ENCODE measurements at places on chromosomes 3 and 15.
A peak's percentile ranks its signal among the peaks of the same experiment; 100 is the strongest.

GRCh38 chr15:83320844-83321243, 36.4 kb upstream of the BNC1 start:
- no peak for DNase-seq

DNA sequence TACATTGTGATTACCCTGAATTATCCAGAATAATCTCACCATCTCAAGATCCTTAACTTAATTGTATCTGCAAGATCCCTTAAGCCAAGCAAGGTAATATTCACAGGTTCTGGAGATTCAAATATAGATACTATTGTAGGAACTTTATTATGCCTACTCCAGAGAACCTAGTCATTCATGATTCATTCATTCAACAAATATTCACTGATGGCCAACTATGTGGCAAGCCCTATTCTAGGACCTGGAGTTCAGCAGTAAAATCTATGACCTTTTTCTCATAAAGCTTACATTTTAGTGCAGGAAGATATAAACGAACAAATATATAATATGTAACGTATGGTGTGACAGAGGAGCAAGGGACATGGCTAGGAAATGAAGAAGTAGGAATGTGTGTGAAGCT, 49.6 kb downstream of the ISL2 start:
- DNase-seq = no peak

DNA sequence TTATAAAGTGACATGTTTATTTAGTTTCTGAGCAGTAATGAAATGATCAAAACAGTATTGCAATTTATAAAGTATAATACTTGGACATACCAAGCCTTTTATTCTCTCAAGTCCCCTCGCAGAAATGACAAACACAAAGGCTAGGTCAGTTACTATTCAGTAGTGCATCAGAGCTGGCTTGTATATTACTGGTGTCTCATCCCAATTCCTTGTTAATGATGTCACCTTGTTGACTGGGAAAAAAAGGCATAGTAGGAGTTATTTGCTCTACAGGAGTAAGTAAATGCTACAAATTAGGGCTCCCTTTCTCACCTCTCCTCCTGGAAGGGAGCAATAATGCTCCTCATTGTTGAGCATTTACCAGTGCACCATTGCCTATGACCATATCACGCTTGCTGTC, 317.6 kb downstream of the CHL1 start:
- DNase-seq = no peak

GRCh38 chr3:124032881-124033359, 41.0 kb upstream of the ROPN1 start:
- peak; percentile 81 for DNase-seq

GRCh38 chr3:68878322-68878721, 54.0 kb downstream of the TAFA4 start:
- no peak for DNase-seq

GRCh38 chr3:111173906-111174305, 102.3 kb downstream of the NECTIN3 start:
- no peak for DNase-seq

GRCh38 chr3:122100591-122101463, 45.7 kb downstream of the CD86 start:
- DNase-seq = peak; percentile 30

GRCh38 chr15:56248311-56248992, 4.8 kb upstream of the RFX7 start:
- DNase-seq = no peak

GRCh38 chr3:171901615-171902312, 58.6 kb downstream of the TMEM212 start:
- no peak for DNase-seq

- DNase-seq = no peak
Observed at GRCh38 chr3:177538750-177539730, 341.8 kb upstream of the TBL1XR1 start.

- DNase-seq = no peak
Observed at GRCh38 chr3:120536642-120537041, 59.5 kb upstream of the NDUFB4 start.

GRCh38 chr15:100536733-100537132, 8.0 kb upstream of the CERS3 start:
- no peak for DNase-seq

GRCh38 chr3:126676919-126677705, 22.2 kb upstream of the TXNRD3 start:
- no peak for DNase-seq

- no peak for DNase-seq
Observed at GRCh38 chr3:128068156-128068620, 16.0 kb downstream of the SEC61A1 start.

GRCh38 chr3:16508591-16508995, 4.9 kb downstream of the RFTN1 start:
- DNase-seq = no peak

GRCh38 chr3:169836078-169836941, 23.6 kb upstream of the LRRC34 start:
- no peak for DNase-seq

GRCh38 chr3:161576714-161577510, 80.3 kb downstream of the OTOL1 start:
- DNase-seq = no peak

DNA sequence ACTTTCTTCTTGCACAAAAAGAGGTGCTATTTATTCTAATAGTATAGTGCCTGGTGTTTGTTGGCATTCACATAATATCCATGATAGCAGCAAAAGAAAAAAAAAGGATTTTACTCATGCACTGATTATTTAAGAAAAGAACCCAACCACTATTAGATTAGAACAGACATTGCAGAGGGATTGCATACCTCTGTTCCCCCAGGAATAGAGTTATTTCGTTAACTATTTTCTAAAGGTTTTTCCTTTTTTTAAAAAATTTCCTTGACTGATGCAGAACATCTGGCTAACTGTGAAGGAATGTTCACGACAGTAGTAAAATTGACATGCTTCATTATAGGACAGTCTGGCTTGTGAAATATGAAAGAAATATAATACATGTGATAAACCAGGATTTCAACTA, 136.6 kb upstream of the PTX3 start:
- no peak for DNase-seq

DNA sequence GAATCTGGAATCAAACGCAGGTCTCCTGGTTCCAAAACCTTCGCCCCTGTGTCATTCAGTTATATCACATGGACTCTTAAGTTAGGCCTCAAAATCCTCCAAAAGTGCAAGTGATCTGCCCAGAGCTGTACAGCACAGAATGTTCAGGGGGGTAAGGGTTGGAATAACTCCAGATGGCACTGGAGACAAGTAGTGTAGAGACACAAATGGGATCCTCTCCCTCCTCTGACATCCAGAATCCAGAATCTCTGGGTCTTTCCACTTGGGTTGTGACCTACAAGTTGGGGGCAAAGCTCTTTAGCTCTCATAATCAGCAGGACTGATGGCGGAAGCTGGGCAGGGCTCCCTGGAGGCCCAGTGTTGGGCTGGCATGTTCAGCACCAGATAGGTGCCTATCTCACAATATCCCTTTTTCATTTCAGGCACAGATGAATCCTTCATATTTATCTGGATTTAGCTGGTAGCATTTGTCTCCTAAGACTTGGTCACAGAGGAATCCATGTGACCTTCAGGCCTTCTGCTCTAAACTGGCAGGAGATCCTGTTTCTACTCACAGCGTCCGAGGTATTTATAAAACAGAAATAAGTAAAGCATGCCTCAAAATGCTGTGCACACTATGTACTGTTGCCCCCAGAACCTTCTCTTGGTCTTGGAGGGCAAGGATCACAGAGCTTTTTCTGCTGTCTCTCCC, 15.4 kb downstream of the ABHD2 start:
- no peak for DNase-seq

DNA sequence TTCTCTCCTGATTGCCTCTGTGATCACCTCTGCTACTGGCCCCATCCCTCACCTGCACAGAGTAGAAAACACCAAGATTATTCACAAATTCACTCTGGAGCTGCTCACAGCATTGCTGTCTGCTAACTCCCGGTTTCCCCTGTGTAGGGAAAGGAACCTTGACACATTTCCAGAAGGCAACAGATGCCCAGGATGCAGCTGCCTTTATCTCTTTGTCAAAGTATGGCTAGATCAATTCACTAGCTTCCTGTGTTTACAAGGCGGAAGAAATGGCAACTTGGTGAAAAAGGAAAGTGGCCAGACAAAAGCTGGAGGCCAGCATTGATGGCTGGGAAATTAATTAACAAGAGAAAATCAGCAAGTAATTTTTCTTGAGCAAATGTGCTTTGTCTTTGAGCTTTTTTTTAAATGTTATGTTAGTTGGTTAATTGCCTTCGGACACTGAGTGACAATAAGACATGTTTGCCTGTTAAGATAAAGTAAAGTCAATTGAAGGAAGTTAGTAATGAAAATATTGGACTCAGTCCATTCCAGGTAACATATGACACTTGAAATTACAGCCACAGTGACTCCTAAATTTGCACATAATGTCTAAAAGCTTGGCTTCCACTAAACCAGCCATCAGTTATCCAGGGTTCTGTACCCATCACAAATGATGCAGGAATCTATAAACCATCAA, 394.6 kb upstream of the IL12A start:
- DNase-seq = no peak

- DNase-seq = no peak
Observed at GRCh38 chr3:10510086-10510742, 4.8 kb upstream of the ATP2B2 start.

DNA sequence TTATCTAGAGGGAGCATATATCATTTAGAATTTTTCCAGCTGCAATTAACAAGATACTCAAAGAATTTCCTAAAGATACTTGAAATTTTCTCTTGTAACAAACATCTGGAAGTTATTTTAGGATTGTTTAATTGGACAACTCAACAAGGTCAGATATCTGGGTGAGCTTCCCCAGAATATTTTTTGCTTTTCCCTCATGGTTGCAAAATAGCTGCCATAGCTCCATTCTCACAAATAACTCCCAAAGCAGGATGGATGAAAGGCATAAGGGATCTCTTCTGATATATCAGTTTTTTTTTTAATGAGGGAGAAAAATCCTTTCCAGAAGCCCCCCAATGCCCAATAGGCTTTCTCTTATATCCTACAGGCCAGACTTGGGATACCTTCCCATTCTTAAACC, 56.6 kb upstream of the SLC25A26 start:
- DNase-seq = no peak

DNA sequence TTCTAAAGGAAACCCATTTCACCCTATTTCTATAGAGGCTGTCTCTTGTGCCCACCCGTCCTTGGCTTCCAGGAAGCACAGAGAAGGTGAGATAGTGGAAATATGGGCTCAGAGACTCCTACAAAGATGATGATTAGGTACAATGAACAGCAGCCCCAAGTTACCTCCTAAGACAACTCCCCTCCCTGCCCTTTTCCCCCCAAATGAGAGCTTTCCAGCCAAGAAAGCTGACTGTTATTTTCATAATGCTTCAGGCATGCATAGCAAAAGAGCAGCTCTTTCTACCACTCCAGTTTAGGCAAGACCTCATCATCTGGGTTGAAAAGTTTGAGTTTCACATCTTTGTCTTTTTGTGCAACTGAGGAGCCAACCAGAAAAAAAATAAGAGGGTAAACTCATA, 248.8 kb upstream of the ADAMTS9 start:
- DNase-seq = no peak

- no peak for DNase-seq
Observed at GRCh38 chr3:178450476-178450875, 85.8 kb upstream of the KCNMB2 start.

DNA sequence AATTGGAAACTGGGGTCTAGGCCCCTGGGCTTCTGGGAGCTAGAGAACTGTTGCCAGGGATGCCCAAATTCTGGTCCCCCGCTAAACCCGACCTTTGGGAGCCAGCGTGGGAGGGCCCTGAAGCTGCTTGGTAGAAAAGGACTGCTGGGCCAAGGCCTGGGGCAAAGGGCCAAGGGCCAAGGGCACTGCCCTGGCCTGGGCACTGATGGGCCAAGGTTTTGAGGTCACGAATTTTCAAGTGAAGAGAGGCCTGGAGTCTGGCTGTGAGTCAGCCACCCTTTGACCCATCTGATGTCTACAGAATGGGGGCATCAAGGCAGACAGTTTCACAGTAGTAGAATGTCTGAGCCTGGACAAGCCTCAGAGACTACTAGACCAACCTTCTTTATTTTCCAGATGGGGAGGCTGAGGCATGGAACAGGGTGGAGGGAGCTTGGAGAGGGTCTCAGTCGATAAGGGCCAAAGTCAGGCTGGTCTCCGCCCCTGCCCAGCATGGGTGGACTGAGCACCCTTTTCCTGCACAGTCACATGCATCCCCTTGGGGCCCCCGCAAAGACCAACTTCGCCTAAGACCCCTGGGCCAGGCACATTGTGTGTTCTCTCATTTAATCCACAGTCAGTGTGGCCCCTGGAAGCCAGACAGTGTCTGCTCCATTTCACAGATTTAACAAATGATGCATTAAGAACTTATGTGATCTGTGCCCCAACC, 66.3 kb downstream of the ATP2B2 start:
- DNase-seq = no peak

- no peak for DNase-seq
Observed at GRCh38 chr15:99467853-99468464, 97.8 kb upstream of the MEF2A start.

GRCh38 chr15:73344056-73344455, 24.7 kb downstream of the HCN4 start:
- no peak for DNase-seq

GRCh38 chr3:166013073-166013679, 176.0 kb upstream of the BCHE start:
- no peak for DNase-seq

GRCh38 chr3:131224886-131225550, 156.6 kb upstream of the NUDT16 start:
- DNase-seq = no peak

DNA sequence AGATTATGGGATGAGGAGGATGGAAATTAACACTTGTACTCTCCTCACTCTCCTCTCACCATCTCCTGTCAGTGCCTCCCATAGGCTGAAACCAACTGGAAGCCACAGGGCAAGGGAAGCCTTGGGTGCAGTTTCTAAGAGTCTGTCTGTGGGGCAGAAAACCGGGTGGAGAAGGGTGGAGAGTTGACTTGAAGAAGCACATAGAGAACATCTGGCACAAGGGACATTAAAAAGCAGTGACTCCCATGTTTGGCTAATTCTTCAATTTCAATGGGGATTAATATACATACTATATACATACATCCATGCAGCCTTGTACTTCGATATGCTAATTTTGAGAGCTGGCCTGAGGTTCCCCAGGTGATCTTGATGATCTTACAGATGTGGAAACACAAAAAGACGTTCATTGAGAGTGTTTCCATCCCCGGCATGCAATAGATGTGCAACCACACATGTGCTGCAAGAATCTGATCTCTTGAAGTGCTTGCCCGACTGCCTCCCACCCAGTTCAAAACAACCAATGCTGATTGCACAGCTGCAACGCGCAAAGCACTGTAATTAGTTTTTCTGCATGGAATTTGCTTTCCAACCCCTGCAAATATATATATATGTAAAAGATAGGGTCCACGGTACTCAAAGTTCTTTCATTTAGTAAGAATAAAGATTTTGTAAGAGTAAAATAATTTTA, 121.9 kb upstream of the TMC3 start:
- no peak for DNase-seq

GRCh38 chr3:132062535-132062934, 27.7 kb upstream of the CPNE4 start:
- DNase-seq = no peak

GRCh38 chr3:100001526-100002270, 112.6 kb downstream of the FILIP1L start:
- DNase-seq = no peak

- DNase-seq = no peak
Observed at GRCh38 chr3:113117511-113118234, 93.7 kb upstream of the BOC start.

Measured in stimulated activated CD4-positive, alpha-beta T cell treated with anti-CD3 and anti-CD28 coated beads, Interleukin-2, amount 100 ng/mL, for 24 hours (primary cell).